ENCODE measurements at places on chromosomes 12 and 14. TPM values are rescaled to one million over a fixed set of nuclear protein-coding genes. Genes with fewer than 3 reads are reported as not detected.

KLRF1 gene
- total RNA-seq, result not detected

PMCH gene
- total RNA-seq, result not detected

KCNMB4 gene
- total RNA-seq, result 0.15 TPM

SLC24A4 gene
- total RNA-seq, result 0.26 TPM

PLCZ1 gene
- total RNA-seq, result not detected

CCDC88C gene
- total RNA-seq, result 7.1 TPM

DPPA3 gene
- not detected for total RNA-seq

SYCP3 gene
- total RNA-seq, result 0.12 TPM

PXN gene
- 182 TPM for total RNA-seq

PIP4K2C gene
- total RNA-seq, result 43.6 TPM

CATSPERB gene
- total RNA-seq, result not detected

Measured in A549 treated with DMSO at 1 μM for 4 hours (cell line).